ENCODE measurements at places on chromosomes 6 and 20. TPM values are rescaled to one million over a fixed set of nuclear protein-coding genes. Genes with fewer than 3 reads are reported as not detected.

DNA sequence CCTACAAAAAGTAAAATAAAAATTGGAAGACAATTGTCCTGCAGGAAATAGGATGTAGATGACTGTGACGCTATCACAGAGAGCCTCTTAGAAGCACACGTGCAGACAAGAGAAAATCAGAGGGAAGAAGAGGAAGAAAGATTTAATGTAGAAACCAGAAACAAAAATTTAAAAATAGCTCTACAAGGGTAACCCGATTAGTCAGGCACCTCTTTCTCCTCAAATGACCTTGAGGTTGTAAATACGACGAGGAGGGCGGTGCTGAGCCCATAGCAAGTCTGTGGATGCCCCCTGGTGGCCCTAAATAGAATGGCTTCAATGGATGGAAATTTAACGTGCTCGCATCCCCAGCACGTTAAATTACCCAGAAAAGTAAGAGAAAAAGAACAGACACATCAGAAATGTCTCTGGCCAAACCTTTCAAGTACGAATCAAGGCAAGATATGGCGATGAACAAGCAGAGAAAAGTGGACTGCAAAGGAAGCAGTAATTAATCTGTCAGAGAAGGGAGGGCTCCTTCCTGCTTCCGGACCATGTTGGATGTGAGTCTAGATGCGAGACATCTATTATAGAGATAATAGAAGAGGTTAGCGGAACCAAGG is 4.2 kb upstream of the PRPH2 start:
- peak; percentile 72 for DNase-seq

DNA sequence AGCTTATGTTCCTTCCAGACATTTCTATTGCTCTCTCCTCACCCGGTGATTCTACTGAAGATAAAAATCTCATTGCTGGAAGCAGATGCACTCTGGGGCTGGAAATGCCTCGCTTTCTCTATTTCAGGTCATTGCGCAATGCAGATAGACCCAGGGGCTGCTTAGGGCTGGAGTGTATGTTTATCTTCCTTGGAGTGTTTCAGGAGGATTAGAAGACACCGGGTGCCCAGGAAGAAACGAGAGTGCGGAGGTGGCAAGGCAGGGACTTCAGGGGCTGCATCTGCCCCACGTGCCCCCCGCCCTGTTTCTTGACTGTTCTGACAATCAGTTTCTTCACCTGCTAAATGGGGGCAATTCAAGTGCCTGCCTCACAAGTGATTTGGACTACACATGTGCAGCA is 45.6 kb upstream of the IYD start:
- no peak for DNase-seq

DNA sequence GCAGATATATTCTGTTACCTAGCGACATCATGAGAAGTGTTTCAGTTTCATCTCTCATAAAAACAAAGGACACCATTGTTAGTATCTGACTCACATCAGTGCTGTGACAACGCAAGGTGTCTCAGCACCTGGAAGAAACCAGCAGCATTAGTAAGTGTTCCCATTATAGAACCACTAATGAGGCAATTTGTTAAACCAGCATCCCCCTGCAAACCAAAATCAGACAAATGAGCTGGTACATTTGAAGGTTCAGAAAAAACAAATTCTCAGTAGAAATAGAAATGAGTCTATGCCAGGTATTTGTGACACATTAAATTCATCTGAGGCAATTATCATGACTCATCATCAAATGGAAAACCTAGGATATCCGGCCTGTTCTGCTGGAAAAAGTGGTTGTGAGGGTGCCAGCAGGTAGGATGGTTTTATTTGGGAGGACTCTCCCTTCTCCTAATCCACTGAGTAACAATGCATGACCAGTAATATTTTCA is 151.7 kb downstream of the TMEM200A start:
- peak; percentile 18 for DNase-seq

- no peak for DNase-seq
These were observed 17.3 kb upstream of the WFDC2 start for GRCh38 chr20:45452238-45452637.

DNA sequence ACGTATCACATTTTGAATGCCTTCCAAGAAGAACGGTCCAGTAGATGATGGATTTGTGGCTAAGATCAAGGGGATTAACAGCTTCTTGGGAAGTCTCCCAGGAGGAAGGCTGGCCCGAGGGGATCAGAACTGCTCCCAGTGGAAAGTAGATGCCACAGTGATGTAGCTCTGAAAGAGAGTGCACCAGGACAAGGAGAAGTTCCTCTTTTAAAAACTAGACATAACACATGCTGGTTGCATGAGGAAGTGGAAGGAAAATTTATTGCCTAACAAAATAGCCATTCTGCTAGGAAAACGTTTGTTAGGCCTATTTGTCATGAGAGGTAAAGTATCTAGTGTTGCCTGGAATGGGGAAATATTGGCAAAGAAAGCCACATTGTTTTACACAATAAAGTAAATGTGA is 87.8 kb downstream of the CDH26 start:
- DNase-seq = no peak

GRCh38 chr6:108594640-108595039 is 33.9 kb downstream of the FOXO3 start:
- DNase-seq = no peak

DNA sequence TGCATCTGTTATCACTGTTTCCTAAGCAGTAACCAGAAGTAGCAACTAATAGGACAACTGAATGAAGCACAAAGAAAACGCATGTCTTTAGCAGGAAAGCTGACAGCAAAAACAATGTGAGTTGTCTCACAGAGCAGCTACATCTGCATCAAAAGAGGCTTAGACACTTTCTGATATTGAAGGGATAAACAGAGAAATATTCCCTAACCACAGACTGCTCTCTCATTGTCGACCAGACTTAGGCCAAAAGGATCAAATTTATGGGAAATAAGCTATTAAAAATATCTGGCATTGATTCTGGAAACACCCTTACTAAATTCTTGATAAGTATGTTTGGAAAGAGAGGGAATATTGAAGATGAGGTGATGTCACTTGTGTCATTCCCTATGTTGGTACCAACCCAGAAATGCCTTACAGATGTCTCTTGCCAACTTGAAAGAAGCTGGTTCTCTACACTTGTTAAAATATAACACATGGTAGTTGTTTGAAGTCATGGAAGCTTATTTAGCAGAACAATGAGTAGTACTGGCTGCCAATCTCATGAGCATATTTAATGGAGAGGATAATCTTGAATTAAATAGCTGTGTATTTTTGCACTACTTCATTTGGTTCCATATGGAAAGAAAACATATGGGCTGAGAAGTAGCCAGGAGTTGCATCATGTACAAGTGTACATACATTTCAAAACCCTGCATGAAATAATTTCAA is 929.3 kb upstream of the MAN1A1 start:
- DNase-seq = no peak

DNA sequence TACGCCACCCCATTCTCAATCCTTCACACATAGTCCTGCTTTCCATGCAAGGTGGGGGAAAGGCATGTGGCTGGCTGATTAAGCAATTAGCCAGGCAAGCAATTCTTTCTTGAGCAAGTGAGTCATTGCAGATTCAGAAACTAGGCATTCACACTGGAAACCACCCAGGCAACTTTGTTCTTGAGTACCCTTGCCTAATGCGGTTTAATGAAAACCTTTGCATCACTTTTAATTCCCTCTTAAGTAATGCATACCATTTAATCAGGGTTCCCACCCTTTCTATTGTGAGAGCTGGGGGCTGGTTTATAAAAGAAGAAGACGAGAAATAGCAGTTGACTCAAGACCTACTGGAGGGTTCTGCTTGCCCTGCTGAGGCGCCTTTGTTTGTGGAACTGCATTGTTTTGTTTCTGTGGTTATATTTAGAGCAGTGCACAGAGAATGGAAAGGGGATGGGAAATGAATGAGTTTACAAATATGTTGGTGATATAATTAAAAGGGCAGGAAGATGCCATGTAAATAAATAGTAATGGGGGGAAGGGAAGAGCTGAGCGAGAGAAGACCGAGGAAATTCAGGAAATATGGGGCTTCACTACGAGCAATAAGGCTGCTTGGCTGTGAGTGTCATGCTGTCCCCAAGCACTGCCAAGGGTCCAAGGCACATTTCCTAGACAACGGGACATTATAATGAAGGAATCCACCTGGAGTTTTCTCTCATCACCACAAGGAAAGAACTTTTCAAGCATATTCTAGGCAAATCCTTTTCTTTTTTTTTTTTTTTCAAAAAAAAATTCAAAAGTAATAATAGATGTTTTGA is 48.8 kb upstream of the TSHZ2 start:
- DNase-seq = no peak

GRCh38 chr20:50588034-50588736 is 78.0 kb downstream of the PTPN1 start:
- no peak for DNase-seq

- DNase-seq = no peak
These were observed 38.7 kb downstream of the KAT14 start for GRCh38 chr20:18176318-18176785.

- no peak for DNase-seq
These were observed 225.4 kb upstream of the ZFP64 start for GRCh38 chr20:52416953-52417352.

- no peak for DNase-seq
These were observed 18.6 kb upstream of the FAM135A start for GRCh38 chr6:70394518-70395300.

- DNase-seq = no peak
These were observed 2.3 kb downstream of the CLPS start for GRCh38 chr6:35794536-35795452.

DNA sequence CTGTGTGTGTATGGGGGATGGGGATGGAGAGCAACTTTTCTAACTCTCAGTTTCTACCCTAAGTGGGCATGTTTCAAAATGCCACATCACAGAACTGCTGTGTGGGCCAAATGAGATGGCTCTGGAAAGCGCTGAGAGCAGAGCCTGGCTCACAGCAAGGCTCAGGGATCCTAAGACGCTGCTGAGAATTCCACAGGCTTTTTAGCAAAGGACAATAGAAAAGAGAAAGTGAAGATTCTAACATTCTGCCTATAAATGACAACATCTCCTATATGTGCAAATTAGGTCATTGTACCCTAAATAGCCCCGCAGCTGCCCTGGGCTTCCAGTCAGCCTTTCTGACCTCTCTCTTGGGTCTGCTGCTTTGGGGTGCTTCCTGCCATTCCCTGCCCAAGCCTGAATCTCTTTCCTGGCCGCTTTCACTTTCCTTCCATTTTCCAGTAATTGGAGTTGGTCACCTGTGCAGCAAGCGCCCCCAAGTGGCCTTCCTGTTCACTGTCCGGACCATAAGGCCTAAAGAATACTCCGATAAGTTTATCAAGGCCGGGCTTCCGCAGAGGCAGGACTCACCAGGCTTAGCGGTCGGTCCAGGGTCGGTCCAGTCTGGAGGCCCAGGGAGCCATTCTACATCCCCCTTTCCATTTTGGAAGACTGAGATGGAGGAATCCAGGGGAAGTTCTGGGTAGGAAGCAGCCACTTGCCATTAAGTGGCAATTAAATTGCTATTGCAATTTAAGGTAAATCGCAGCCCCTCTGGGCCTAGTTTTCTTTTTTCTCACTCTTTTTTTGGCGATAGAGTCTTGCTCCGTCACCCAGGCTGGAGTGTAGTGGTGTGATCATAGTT is 6.7 kb upstream of the DDR1 start:
- no peak for DNase-seq

GRCh38 chr6:70168681-70169377 is 134.1 kb downstream of the COL9A1 start:
- no peak for DNase-seq

DNA sequence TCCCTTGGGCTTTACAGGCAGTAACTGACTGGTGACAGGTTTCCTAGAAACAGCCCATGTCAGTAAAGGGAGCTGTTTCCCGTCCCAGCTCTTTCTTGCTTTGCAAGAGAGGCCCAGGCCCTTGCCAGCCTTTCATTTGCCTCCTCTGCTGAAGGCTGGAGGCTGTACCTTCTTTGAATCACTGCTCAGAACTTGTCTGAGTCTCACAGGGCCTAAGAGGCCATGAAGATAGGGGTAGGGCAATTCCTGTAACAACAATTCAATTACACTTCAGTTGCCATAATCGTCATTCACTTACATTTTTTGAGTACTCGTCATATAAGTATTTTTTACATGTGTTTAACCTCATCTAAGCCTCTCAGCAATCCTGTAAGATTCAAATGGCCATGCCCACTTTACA is 25.9 kb upstream of the MAFB start:
- no peak for DNase-seq

- no peak for DNase-seq
These were observed 348.9 kb upstream of the AGPAT4 start for GRCh38 chr6:161622779-161623178.

The ARFGEF3 gene
- total RNA-seq = 9.8 TPM

The ID4 gene
- 109 TPM for total RNA-seq

The ZFP57 gene
- not detected for total RNA-seq

The MUC22 gene
- total RNA-seq = not detected

The DEFB114 gene
- not detected for total RNA-seq

The PAK5 gene
- 7.5 TPM for total RNA-seq

The RIPPLY2 gene
- total RNA-seq = 11.4 TPM

The SAMD5 gene
- total RNA-seq = 9.2 TPM
